ENCODE measurements at places on chromosomes 5 and 9.
A peak's percentile ranks its signal among the peaks of the same experiment; 100 is the strongest.

DNA sequence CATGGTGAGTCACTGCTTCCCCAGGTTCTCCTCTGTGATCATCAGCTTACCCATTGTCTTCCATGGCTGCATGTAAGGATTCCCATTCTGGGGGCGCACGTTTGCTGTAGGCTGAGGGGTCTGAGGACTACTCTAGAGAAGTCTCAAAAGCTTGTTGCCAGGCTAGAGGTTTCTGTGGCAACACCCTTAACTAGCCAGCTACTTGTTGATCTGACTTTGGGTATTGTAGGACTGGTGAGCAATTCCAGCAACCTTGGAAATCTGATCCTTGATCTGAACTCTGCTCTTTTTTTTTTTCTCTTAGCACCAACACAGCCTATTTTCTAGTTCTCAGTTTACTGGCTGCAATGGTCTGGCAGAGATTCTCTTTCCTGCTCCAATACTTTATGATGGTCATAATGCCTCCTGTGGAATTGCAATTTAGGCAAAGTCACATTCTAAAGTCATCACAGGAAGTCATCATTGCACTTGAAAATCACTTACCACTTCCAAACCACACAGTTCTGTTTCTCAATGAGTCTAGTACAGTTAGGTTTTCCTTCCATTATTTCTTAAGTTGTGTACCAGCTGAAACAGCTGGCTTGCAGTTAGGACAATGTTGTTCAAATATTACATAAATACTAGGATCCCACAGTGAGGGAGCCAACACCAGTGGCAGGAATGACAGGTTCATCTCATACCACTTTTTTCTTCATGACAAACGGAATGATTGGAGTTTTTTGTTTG is 110.3 kb downstream of the SLC12A2 start:
- no peak for DNase-seq

DNA sequence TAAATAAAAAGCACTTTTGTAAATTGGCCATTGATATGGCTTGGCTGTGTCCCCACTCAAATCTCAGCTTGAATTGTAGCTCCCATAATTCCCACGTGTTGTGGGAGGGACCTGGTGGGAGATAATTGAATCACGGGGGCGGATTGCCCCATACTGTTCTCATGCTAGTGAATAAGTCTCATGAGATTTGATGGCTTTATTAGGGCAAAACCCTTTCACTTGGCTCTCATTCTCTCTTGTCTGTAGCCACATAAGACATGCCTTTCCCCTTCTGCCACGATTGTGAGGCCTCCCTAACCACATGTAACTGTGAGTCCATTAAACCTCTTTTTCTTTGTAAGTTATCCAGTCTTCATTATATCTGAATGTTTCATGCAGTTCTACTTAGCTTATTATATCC is 153.2 kb downstream of the TARS1 start:
- DNase-seq = no peak

DNA sequence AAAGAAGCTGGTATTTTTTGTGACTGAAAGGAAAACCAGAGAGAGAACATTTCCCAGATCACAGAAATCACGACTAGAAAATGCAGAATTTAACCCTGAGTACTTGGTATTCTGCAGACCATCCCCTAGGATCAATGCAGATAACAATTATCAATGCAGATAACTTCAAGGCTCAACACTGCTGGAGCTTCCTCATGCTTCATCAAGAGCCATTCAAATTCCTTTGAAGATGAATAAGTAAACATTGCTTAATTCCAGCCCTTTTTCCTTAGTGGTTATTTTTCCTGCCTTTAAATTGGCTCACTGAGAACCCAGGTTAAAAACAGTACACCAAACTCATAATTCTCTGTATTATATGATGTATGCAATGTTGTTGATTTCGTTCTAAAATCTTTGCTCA is 370.1 kb upstream of the TLE4 start:
- DNase-seq = no peak

GRCh38 chr5:124236361-124237205 is 509.9 kb downstream of the ZNF608 start:
- DNase-seq = peak; percentile 33
